ENCODE measurements at places on chromosomes 12 and 14.

DNA sequence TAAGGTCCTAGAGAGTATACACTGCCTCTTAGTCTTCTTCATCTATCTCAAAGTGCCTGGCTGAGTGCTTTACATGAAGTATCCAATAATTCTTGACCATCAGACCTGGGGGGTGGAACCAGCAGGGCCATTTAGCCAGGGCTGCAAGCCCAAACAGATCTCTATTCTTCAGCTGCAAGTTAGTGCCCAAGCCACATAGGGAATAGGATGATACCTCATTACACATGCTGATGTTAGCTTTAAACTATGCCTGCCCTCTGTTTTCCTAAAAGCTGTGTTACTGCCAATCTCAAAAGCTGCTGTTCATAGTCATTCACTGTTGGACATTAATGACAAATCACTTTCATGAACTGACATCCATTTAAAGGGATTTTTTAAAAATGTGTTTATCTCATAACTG lies 16.7 kb upstream of the IFNG start:
- DNase-seq = no peak

DNA sequence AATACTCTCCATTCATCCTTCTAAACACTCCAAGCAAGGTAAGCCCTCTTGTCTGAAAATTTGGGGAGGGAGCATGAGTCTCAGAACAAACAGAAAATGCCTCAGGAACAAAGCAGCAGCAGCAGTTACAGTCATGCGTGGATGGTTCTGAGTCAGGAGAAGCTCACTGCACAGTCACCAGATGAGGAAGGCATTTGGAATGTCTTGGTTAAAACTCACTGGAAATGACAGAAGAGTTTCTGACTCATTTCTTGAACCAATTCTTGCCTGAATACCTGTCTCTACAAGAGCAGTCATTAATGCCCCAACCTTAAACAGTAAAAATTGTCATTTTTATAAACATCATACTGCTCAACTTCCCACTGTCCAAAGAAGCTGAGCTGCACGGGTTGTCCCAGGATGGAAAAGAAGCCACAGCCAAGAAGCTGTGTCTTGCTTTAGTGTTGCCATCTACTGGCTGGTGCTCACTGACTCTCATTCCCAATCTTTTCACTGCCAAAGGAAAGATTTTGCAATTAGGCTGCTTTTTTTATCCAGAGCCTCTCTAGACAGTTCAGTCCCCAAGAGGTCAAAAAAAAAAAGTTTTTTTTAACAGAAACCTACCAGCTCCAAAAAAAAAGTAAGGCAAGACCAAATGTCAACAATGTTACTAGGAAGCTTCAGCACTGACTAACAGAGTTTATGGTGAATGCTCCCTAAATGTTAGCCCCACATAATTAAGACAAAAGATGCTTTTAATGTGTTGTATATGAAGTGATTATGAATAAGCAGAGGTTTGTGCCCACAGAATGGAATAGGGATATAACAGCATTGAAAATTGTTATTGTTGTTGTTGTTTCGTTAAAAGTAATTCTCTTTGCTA lies 40.4 kb downstream of the KICS2 start:
- no peak for DNase-seq

GRCh38 chr12:52380271-52380694 lies 5.2 kb downstream of the KRT84 start:
- DNase-seq = no peak

GRCh38 chr14:41130274-41130673 lies 476.4 kb upstream of the LRFN5 start:
- no peak for DNase-seq

- no peak for DNase-seq
Observed at GRCh38 chr14:55607386-55607785, 27.4 kb downstream of the KTN1 start.

- no peak for DNase-seq
Observed at GRCh38 chr12:49054096-49054495, 6.5 kb downstream of the KMT2D start.

DNA sequence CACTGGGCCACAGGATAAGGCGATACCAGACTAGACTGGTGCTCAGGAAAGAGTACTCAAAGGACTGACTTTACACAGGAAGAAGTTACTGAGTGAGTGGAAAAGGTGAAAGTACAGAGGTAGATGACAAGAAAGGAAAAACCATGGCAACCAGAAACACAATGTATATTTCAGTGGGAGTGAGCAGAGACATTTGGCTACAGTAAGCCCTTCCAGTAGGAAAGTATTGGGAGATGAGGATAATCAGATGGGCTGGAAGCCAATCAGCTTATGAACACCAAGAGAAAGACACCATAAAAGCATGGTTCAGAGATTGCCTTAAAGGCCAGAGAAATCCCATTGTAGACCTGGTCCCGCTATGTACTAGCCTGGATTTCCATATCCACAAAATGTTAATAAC lies 51.6 kb downstream of the TMTC1 start:
- no peak for DNase-seq

DNA sequence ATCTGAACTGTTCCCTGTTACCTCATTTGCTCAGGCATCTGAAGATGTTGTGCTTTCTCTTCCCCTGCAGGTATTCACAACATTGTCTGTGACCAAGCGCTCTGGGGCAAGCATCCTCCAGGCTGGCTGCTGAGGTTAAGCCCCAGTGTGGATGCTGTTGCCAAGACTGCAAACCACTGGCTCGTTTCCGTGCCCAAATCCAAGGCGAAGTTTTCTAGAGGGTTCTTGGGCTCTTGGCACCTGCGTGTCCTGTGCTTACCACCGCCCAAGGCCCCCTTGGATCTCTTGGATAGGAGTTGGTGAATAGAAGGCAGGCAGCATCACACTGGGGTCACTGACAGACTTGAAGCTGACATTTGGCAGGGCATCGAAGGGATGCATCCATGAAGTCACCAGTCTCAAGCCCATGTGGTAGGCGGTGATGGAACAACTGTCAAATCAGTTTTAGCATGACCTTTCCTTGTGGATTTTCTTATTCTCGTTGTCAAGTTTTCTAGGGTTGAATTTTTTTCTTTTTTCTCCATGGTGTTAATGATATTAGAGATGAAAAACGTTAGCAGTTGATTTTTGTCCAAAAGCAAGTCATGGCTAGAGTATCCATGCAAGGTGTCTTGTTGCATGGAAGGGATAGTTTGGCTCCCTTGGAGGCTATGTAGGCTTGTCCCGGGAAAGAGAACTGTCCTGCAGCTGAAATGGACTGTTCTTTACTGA lies 44.9 kb downstream of the EID3 start:
- DNase-seq = no peak

DNA sequence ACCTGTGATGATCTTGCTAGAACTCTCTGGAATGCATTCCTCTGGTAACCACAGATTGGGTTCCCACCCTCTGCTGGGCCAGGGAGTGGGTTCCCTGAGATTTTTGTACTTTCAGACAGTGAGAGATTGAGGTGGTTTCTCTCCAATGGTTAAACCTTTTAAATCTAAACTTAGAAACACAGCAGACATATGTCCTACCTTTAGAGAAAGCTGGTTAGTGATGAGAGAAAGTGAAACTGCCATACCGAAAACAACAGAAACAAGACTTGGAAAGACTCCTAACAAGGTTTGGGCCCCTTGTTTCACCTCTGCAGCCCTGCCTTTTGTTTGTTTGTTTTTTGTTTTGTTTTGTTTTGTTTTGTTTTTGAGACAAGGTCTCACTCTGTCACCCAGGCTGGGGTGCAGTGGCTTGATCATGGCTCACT lies 9.7 kb upstream of the SGPP1 start:
- DNase-seq = no peak

DNA sequence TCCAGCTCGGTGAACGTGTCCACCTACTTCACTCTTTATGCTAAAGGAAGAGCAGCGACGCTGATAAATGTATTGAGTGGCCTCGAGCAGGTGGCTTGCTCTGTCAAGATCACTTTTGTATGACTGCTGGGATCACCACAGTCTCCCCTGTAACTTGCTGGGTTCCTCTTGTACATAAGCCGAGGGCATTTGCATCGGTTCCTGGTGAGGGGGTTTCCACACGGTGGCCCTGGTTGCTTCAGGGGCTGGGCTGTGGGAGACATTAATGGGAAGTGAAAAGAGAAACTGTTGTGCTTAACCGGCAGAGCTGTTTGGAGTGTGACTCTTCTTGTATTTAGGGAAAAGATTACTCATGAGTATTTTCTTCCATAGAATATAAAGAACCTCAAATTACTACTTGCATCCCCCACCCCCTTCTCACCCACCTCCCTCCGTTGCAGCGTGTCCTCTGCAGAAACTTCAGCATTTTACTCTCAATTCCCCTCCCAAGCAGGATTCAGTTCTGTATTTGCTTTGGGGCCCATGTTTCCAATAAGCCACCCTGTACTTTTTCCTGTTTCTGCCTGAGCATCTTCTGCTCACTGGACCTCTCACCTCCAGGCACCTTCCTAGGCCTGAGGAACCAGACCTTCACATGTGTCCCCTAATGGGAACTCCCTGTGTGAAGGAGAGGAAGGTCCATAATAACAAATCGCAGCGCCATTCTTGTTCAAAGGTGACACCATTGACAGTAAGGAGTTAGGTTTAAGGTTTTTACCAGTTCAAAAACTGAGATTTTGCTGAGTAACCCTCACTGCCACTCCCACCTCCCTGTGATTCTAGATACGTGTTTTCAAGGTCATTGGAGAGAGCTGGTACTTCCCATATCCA lies 187.0 kb downstream of the ETV6 start:
- DNase-seq = peak; percentile 59

GRCh38 chr12:47105914-47106674 lies 26.3 kb upstream of the AMIGO2 start:
- no peak for DNase-seq

- no peak for DNase-seq
Observed at GRCh38 chr12:51677284-51677968, 86.4 kb downstream of the SCN8A start.

- DNase-seq = no peak
Observed at GRCh38 chr12:127170226-127171180, 1096.5 kb upstream of the TMEM132C start.

- no peak for DNase-seq
Observed at GRCh38 chr14:68723808-68724268, 69.0 kb downstream of the ZFP36L1 start.

DNA sequence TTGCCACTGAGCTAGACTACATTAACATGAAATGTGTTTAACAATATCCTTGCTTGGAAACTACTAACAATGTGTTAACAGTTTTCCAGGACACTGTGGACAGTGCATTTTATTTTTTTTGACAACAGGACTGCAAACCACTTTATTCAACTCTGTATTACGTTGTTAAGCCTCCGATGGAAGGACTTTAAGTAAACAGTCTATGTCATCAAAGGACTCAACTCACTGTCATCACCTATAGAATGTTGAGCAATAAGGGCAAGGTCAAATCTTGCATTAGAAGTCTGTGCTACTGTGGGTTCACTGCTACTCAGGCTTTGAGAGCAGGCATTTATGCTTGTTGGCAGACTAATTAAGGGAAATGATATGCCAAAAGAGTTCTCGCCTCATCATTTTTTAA lies 483.7 kb downstream of the FLRT2 start:
- no peak for DNase-seq

GRCh38 chr14:69010648-69011047 lies 31.5 kb upstream of the ACTN1 start:
- no peak for DNase-seq

DNA sequence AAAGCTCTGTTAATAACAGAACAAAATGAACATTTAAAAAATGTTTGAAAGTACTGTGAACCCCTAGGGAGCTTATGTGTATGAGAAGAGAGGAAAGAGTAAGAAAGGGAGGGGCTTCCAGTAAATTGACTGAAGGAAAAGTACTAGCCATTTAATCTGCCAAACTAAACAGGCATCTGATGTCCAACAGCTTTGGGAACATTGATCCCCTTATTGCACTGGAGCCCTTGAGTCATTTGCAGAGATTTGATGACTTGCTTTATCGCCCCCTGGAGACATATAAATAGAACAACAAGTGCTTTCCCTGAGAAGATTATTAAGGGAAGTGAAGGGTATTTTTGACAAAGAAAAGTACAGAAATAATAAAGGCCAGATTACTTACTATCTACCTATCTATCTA lies 319.3 kb upstream of the NOVA1 start:
- no peak for DNase-seq

GRCh38 chr12:117063162-117063911 lies 35.9 kb downstream of the TESC start:
- DNase-seq = peak; percentile 6

- no peak for DNase-seq
Observed at GRCh38 chr14:24079491-24080141, 8.3 kb downstream of the CPNE6 start.

- peak; percentile 29 for DNase-seq
Observed at GRCh38 chr12:124480469-124481256, 86.7 kb downstream of the NCOR2 start.

DNA sequence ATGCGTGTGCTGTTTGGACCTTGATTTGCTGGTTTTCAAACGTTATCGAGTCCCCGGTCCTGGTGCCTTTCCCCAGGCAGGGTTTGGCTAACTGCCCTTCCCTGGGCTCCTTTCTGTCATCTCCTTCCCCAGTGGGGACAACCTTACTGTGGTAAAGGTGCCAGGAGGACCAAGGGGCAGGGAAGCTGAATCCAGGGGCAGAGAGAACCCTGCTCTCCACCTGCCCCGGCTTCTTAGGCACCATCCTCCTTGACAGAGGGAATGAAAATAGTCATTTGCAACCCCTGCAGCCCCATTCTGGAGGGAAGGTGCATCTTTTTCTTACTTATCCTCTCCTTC lies 5.0 kb downstream of the CEBPE start:
- DNase-seq = no peak

DNA sequence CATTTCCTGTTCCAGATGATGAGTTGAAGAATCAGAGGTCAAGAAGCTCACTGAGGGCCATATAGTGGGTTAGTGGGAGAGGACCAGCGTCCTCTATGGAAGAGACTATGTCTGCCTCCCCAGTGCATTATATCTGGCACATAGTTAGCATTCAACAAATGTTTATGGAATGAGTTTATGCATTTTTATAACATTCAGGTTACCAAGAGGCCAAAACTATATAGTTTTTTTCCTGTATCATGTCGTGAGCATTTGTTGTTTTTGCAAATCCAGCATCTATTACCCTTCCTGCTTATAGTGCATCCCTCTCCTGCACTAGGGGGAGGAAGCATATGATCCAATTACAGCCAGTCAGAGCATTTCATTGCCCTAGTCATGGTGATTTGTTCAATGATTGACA lies 60.6 kb downstream of the SUDS3 start:
- no peak for DNase-seq

GRCh38 chr14:90426663-90427062 lies 29.8 kb downstream of the CALM1 start:
- DNase-seq = no peak

- DNase-seq = no peak
Observed at GRCh38 chr12:50132505-50133135, 20.6 kb downstream of the COX14 start.

GRCh38 chr12:119808441-119808840 lies 68.7 kb downstream of the CIT start:
- no peak for DNase-seq

DNA sequence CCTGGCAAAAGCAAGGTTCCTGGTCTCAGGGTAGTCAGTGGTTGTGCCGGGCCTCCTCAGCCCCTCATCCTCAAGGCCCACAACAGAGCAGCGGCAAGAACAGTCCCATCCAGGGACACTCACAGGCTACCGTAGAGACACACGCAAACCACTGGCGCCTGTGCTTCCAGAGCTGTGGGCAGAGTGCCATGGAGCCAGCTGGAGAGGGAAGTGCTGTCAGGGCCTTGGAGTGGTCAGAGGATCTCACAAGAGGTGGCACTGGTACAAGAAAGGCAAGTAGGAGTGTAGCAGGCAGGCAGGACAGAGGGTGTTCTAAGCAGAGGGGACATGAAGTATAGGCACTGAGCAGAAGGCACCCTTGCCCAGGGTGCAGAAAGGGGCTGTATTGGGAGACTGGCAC lies 34.6 kb downstream of the ANKRD9 start:
- no peak for DNase-seq
